ENCODE measurements at places on chromosomes 11 and 22. TPM values are rescaled to one million over a fixed set of nuclear protein-coding genes. Genes with fewer than 3 reads are reported as not detected.

MRGPRX2 gene
- not detected for total RNA-seq

GLYAT gene
- not detected for total RNA-seq

CCDC90B gene
- 27.2 TPM for total RNA-seq

ANGPTL5 gene
- total RNA-seq, result not detected

TRIM6 gene
- 0.87 TPM for total RNA-seq

POU2AF2 gene
- total RNA-seq, result not detected

MUC5B gene
- total RNA-seq, result not detected

DBX1 gene
- not detected for total RNA-seq

USP2 gene
- total RNA-seq, result 1.0 TPM

KCNQ1 gene
- total RNA-seq, result 4.0 TPM

BTBD18 gene
- not detected for total RNA-seq

PRODH gene
- total RNA-seq, result 0.94 TPM

DEPDC5 gene
- 33.2 TPM for total RNA-seq

OR52I1 gene
- total RNA-seq, result not detected

PAMR1 gene
- total RNA-seq, result not detected

SEPTIN5 gene
- 0.71 TPM for total RNA-seq

HINFP gene
- total RNA-seq, result 35.5 TPM

IL17REL gene
- total RNA-seq, result not detected

MMP13 gene
- total RNA-seq, result not detected

C11orf91 gene
- total RNA-seq, result not detected

PHETA2 gene
- total RNA-seq, result 5.6 TPM

NLRP14 gene
- total RNA-seq, result 0.39 TPM

SERPIND1 gene
- total RNA-seq, result not detected

TTC36 gene
- 0.78 TPM for total RNA-seq
